Activated CD8-positive, alpha-beta memory T cell treated with anti-CD3 and anti-CD28 coated beads for 1 hour (primary cell): ENCODE measurements at places on chromosomes 7 and 10.

- no peak for DNase-seq
These were observed 420 bp upstream of the KLHL7 start for GRCh38 chr7:23105086-23105643.

DNA sequence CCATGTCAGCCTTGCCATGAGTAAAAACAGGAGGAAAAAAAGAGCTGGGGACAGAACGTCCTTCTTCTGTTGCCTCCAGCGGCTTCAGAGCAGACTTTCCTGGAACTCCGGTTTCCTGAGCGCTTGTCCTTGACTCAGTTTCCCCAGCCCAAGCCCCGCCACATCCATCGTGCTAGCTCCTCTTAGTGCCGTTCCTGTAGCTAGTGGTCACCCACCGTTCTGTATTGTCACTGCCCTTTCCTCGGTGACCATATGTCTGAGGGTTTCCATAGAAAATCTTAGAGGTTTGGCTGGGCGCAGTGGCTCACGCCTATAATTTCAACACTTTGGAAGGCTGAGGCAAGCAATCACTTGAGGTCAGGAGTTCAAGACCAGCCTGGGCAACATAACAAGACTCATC is 100.1 kb downstream of the CUX1 start:
- DNase-seq, result no peak

DNA sequence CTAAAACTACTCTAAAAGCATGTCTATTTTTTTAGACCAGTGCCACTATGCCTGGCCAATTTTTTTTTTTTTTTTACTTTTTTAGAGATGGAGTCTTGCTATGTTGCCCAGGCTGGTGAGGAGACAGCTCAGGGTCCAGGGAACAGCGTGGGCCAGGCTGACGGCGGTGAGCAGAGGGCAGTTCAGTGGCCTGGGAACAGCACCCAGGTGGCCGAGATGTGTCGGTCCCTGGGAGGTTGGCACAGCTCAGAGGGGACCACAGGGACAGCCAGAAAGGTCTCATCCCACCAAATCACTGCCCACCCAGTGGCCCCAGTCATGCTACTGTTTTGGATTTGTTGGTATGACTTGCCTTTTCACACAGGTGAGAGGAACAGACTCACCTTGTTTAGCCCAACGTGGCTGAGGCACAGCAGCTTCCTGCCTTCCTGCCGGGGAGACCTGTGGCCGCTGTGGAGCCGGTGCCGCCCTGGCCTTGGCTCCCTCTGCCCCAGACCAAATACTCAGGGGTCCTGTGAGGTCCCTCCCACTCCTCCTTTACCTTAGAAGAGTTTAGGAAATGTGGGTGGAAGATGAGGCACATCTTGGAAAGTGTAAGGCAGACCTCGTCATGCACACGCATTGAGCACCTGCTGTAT is 109.6 kb downstream of the PTPRE start:
- DNase-seq, result no peak

- DNase-seq, result no peak
These were observed 129.4 kb downstream of the NRBF2 start for GRCh38 chr10:63262430-63263073.

GRCh38 chr10:128686630-128687278 is 560.5 kb upstream of the MKI67 start:
- no peak for DNase-seq

GRCh38 chr10:74453169-74453568 is 302.1 kb downstream of the ADK start:
- DNase-seq, result no peak

DNA sequence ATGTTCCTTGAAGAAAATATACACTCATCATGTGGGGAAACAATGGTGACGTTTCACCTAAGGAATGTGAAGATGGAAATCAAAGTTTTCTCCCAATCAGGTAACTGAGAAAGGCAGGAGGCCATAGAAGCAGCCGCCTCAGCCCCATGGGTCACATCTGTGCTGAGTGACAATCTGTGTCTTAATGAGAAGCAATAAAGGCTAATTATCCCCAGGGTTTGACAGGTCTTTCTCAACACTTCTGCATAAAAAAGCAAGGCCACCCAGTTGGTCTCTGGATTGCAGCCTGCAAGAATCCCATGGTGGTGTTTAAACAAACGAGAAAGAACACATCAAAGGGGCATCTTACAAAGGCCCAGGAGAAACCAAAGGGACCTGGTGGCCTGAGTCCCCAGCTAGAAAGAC is 91.1 kb upstream of the TNS3 start:
- no peak for DNase-seq
